ENCODE measurements at places on chromosomes 1 and 21. TPM values are rescaled to one million over a fixed set of nuclear protein-coding genes. Genes with fewer than 3 reads are reported as not detected.

GRCh38 chr1:55337801-55338447 lies 122.8 kb upstream of the USP24 start:
- peak; percentile 30 for DNase-seq
- H3K27ac ChIP-seq, result no peak overlapping the region
- peaks cover 7% of the 10 kb centered on the region for H3K4me1 ChIP-seq
- no peaks in the 10 kb centered on the region for H3K27me3 ChIP-seq
- no peak overlapping the region for H3K4me3 ChIP-seq

GRCh38 chr1:179141592-179142251 lies 59.9 kb downstream of the TOR3A start:
- H3K27me3 ChIP-seq, result no peaks in the 10 kb centered on the region
- peak overlapping the region; percentile 91 for H3K27ac ChIP-seq
- peaks cover 44% of the 10 kb centered on the region for H3K4me1 ChIP-seq
- peak overlapping the region; percentile 51 for H3K4me3 ChIP-seq
- H3K36me3 ChIP-seq, result no peaks in the 10 kb centered on the region
- peak; percentile 19 for DNase-seq

DNA sequence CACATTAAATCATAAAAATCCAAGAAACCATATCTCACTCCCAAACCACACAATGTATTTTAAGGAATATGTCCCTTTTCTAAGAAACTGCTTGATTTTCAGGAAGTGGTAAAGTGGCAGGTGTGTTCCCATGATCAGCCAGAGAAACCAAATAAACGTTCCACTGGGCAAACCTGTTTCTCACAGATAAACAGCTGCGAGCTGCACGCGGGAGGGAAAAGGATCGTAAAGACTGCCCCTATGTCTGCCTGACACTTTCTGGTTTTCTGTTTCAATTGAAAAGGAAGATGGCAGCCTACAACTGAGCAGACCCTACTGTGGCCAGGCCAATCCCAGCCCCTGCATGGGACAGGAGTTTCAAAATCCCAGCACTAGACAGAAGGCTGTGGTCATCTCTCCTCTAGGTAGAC lies 36.6 kb downstream of the HIVEP3 start:
- no peaks in the 10 kb centered on the region for H3K27me3 ChIP-seq
- H3K4me1 ChIP-seq, result peaks cover 28% of the 10 kb centered on the region
- no peak overlapping the region for H3K4me3 ChIP-seq
- H3K36me3 ChIP-seq, result no peaks in the 10 kb centered on the region
- no peak overlapping the region for H3K27ac ChIP-seq

Gene ANKRD45
- total RNA-seq, result 0.34 TPM

- no peaks in the 10 kb centered on the region for H3K4me1 ChIP-seq
- no peak for DNase-seq
- H3K36me3 ChIP-seq, result no peaks in the 10 kb centered on the region
- H3K27ac ChIP-seq, result no peak overlapping the region
- H3K4me3 ChIP-seq, result no peak overlapping the region
- H3K27me3 ChIP-seq, result no peaks in the 10 kb centered on the region
Measured at GRCh38 chr1:233523047-233523446, 90.9 kb upstream of the KCNK1 start.

Gene TMEM200B
- 0.46 TPM for total RNA-seq

- no peak for DNase-seq
- peak overlapping the region; percentile 43 for H3K27ac ChIP-seq
- peak overlapping the region; percentile 80 for H3K4me3 ChIP-seq
- H3K36me3 ChIP-seq, result peaks cover 5% of the 10 kb centered on the region
Measured at GRCh38 chr1:202810193-202810614, 550 bp upstream of the PCAT6 start.

GRCh38 chr21:34367320-34367935 lies 3.6 kb downstream of the KCNE2 start:
- no peak overlapping the region for H3K27ac ChIP-seq
- H3K4me1 ChIP-seq, result no peaks in the 10 kb centered on the region
- H3K36me3 ChIP-seq, result no peaks in the 10 kb centered on the region
- peaks cover 19% of the 10 kb centered on the region for H3K27me3 ChIP-seq

- H3K4me3 ChIP-seq, result no peak overlapping the region
- H3K27ac ChIP-seq, result no peak overlapping the region
- H3K36me3 ChIP-seq, result peaks cover 8% of the 10 kb centered on the region
- H3K4me1 ChIP-seq, result peaks cover 31% of the 10 kb centered on the region
- no peak for DNase-seq
Measured at GRCh38 chr1:101207891-101208290, 28.9 kb upstream of the S1PR1 start.

DNA sequence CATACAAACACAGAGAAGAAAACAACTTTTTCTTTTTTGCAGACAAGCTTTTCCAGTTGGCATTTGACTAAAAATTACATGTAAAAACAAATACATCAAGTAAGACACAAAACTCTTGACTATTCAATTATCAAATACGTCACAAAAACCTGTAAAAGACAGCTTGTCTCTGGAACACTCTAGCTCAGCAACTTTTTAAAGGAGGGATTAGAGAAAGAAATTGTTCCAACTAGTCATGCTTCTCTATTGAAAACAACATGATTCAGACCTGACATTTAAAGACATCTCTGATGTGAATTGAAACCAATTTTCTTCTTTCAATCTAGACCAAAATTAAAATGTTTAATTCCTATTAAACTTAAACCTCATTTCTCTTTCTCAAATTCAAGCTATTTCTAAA lies 30.3 kb downstream of the SMYD3 start:
- no peaks in the 10 kb centered on the region for H3K27me3 ChIP-seq
- H3K4me3 ChIP-seq, result peak overlapping the region; percentile 66
- peak overlapping the region; percentile 50 for H3K27ac ChIP-seq
- peaks cover 28% of the 10 kb centered on the region for H3K4me1 ChIP-seq
- no peaks in the 10 kb centered on the region for H3K36me3 ChIP-seq
- no peak for DNase-seq

Gene OR6K3
- total RNA-seq, result not detected

DNA sequence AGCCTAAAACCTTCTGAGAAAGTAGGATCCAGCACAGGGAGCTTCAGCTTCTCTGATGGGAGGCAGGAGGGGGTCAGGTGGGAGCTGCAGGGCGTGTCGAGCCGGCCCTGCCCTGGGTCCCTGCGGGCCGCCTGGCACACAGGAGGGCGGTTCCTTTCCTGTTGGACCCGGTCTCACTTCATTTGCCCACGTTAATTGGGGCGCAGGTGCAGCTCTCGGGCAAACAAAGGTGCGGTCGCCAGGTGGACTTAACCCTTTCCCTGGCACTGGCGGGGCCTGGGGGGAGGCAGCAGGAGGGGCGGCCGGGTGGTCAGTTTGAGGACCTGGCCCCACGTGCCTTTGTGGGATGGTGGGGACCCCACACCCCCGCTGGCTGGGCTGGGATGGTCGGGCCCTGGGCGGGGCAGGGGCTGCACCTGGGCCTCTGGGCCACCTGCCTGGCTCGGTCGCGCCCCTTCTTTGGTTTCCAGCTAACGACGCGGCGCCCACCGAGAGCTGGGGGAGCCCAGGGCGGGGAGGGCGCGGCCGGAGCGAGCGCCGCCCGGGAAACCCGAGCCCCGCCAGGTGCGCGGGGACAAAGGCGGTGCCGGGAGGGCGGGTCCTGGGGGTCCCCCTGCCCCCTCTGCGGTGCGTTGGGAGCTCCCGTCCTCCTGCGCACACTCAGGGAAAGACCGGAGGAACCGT lies 20.8 kb upstream of the C1orf159 start:
- DNase-seq, result peak; percentile 26
- no peaks in the 10 kb centered on the region for H3K27me3 ChIP-seq
- no peak overlapping the region for H3K27ac ChIP-seq
- peaks cover 14% of the 10 kb centered on the region for H3K4me1 ChIP-seq

- H3K36me3 ChIP-seq, result no peaks in the 10 kb centered on the region
- H3K4me3 ChIP-seq, result no peak overlapping the region
Measured at GRCh38 chr1:4621646-4622045, 32.8 kb upstream of the AJAP1 start.

- no peaks in the 10 kb centered on the region for H3K36me3 ChIP-seq
- no peak overlapping the region for H3K4me3 ChIP-seq
- H3K27ac ChIP-seq, result no peak overlapping the region
- H3K27me3 ChIP-seq, result peaks cover 23% of the 10 kb centered on the region
Measured at GRCh38 chr1:184020855-184021254, 16.7 kb downstream of the COLGALT2 start.

DNA sequence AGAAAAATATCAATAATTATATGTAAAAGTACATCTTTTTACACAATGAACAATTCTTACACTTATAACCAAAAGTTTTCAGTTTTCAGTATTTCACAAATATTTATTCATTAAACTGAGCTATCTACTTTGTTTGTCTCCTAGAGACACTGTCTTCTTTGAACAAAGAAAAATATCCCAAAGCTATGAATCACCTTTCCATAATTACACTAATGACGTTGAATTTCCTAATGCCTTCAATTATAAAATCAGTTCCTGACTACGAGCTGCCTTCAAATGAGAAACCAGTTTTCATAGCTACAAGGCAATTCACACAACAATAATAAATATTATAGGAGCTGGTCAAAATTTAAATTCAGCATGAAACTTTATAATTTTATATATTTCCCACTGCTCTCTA lies 201.8 kb upstream of the BRINP3 start:
- no peak for DNase-seq
- H3K4me1 ChIP-seq, result no peaks in the 10 kb centered on the region
- H3K27me3 ChIP-seq, result no peaks in the 10 kb centered on the region
- H3K27ac ChIP-seq, result no peak overlapping the region

Gene TCHHL1
- not detected for total RNA-seq

Gene CPTP
- total RNA-seq, result 22.8 TPM

DNA sequence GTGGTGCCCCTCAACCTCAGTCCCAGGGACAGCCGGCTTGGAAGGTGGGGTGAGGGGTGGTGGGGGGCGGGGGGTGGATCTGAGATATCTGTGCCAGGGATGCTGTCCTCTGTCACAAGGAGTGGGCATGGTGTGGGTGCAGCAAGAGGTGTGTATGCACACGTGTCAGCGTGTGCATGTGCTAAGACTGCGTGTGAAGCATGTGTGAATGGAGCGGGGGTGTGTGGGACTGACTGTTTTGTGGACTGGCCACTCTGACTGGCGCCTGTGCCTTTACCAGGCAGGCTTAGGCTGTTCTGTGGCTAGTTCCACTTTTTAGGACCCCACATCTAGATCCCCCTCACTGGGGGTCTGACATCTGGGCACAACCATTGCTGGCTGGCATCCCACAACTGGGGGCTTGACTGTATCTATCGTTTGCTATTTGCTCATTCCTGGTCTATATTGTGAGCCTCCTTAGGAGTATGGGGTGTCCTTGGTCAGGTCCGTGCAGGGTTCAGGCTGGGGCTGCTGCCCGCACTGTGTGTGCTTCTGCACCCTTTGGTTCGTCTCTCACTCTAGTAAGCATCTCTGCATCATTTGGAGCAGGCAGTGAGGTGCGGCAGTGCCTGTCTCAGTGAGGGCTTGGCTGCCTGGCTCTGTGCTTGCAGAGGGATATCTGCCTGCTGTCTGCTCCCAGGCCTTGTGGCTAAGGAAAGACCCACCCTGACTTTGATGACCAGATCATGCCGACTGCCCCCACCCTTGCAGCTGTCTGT lies 1.9 kb downstream of the AMPD2 start:
- H3K27me3 ChIP-seq, result no peaks in the 10 kb centered on the region
- H3K4me1 ChIP-seq, result peaks cover 69% of the 10 kb centered on the region
- peak overlapping the region; percentile 91 for H3K4me3 ChIP-seq
- no peak for DNase-seq
- H3K36me3 ChIP-seq, result peaks cover 2% of the 10 kb centered on the region
- H3K27ac ChIP-seq, result peak overlapping the region; percentile 84

- no peak overlapping the region for H3K27ac ChIP-seq
- peaks cover 15% of the 10 kb centered on the region for H3K4me1 ChIP-seq
- H3K36me3 ChIP-seq, result peaks cover 2% of the 10 kb centered on the region
- no peaks in the 10 kb centered on the region for H3K27me3 ChIP-seq
- DNase-seq, result no peak
- no peak overlapping the region for H3K4me3 ChIP-seq
Measured at GRCh38 chr21:31218830-31219608, 125.0 kb downstream of the TIAM1 start.

GRCh38 chr1:36247538-36247937 lies 23.3 kb downstream of the THRAP3 start:
- H3K4me3 ChIP-seq, result no peak overlapping the region
- no peak overlapping the region for H3K27ac ChIP-seq
- peaks cover 66% of the 10 kb centered on the region for H3K4me1 ChIP-seq

Gene RAB3B
- total RNA-seq, result 0.12 TPM

DNA sequence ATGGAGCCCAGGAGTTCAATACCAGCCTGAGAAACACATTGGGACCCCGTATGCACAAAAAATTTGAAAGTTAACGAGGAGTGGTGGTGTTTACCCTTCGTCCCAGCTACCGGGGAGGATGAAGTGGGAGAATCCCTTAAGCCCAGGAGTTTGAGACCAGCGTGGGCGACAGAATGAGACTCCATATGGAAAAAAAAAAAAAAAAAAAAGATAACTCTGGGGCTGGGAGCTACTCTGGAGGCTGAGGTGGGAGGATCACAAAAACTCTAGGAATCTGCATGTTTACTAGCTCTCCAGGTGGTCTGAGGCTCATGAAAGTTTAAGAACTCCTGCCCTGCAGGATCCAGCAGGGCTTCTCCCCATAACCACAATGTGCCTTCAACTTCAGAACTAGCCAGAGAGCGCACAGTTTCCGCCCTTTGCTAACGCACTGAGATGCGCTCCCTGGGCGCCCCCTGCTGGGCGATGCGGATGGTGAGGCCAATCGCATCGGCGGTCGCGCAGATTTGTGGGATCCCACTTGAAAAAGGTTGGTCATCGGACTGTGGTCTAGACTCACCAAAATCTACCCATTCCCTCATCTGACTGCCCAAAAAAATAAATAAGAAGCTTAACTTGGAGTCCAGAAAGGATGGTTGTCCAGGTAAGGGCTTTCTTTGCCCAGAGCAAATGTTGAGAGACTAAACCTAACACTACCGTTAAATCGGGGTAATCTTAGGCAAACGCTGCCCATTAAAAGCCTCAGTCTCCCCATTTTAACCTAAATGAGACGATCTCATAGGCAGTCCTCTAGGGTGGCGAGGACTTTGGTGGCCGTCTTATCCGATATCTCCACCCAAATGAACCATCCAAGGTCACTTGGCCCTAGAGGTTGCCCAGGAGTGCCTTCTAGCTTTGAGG lies 8.8 kb downstream of the ZNF683 start:
- no peak overlapping the region for H3K4me3 ChIP-seq
- no peaks in the 10 kb centered on the region for H3K36me3 ChIP-seq
- peaks cover 46% of the 10 kb centered on the region for H3K4me1 ChIP-seq
- H3K27me3 ChIP-seq, result peaks cover 20% of the 10 kb centered on the region
- H3K27ac ChIP-seq, result no peak overlapping the region
- peak; percentile 84 for DNase-seq

Gene CFAP141
- total RNA-seq, result not detected

Gene S100A5
- 2.8 TPM for total RNA-seq

DNA sequence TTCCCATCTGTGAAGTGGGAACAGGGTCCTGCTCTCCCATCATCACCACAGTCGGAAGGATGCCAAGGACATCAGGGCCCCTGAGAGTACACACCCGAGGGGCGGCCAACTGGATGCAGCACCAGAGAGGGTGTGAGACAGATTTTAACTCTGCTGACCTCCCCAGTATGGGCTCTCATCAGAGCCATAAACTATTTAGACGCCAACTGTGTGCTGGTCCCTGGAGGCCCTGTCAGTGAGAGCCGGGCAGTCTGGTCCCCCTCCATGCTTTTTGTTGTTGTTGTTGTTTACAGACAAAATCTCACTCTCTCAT lies 1.7 kb downstream of the FGR start:
- no peaks in the 10 kb centered on the region for H3K36me3 ChIP-seq
- H3K27ac ChIP-seq, result no peak overlapping the region
- H3K27me3 ChIP-seq, result no peaks in the 10 kb centered on the region
- H3K4me3 ChIP-seq, result peak overlapping the region; percentile 76
- no peak for DNase-seq

Data from activated T-cell treated with anti-CD3 and anti-CD28 coated beads, Interleukin-2, amount 50 U/mL, for 72 hours (primary cell).